H7 (cell line): ENCODE measurements at places on chromosomes 7 and 10.

GRCh38 chr7:113892818-113893217, 26.0 kb downstream of the PPP1R3A start:
- DNase-seq, result no peak

DNA sequence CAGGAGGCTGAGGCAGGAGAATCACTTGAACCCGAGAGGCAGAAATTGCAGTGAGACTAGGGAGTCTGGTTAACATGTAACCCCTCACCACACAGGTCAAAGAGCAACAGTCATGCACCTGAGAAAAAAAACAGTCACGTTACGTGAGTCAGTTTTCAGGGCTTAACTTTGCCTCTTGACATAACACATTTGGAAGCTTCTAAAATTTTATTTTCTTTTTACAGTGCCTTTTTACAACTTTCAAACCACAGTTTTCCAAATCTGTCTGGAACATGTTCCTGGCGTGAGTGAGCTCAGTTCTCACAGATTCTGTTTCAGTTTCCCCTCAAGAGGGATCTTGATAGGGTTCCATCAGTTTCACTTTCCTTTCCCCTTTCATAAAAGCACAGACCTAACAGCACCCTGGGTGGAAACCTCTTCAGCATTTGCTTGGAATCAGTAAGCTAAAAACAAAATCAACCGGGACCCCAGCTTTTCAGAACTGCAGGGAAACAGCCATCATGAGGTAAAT, 4.4 kb downstream of the IFIT3 start:
- no peak for DNase-seq

- DNase-seq, result peak; percentile 22
Measured at GRCh38 chr7:155206318-155207020, 91.2 kb upstream of the INSIG1 start.

DNA sequence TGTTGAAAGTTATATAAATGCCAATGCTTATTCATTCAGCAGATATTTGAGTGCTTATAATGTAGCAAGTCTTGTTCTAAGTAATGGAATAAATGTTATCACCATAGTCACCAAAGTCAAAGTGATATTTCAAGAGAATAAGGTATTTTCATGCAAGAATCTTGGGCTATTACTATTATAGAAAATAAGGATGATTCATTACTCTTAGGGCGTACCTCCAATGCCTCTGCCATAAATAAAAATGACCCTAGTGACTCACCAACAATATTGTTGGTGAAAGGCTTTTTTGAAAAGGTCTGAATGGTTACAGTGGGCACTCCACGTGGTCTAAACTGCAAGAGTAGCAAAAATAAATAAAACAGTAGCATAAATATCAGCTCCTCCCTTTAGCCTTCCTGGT, 68.4 kb downstream of the RALA start:
- no peak for DNase-seq

- DNase-seq, result no peak
Measured at GRCh38 chr10:126458466-126458865, 70.2 kb upstream of the ADAM12 start.

GRCh38 chr7:76343931-76344321, 14.9 kb downstream of the YWHAG start:
- no peak for DNase-seq
